ENCODE measurements at places on chromosomes 1 and 21.
A peak's percentile ranks its signal among the peaks of the same experiment; 100 is the strongest.

DNA sequence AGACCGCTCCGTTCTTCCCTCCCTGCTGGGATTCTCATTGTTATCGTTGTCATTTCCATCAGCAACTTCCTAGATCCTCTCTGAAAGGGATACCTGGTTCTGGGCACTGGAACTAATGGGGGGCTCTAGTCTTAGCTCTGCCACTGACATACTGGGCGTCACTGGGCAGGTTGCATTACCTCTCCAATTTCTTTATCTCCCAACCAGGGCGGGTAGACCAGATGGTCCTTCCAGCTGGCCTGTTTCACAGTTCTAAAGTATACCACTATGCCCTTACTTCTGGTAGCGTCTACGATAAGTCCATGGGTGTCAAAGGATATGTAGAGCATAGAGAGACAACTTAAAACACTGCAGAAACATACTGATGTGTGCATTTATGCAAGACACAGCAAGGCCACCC lies 1.4 kb downstream of the GPR37L1 start:
- DNase-seq, result no peak

DNA sequence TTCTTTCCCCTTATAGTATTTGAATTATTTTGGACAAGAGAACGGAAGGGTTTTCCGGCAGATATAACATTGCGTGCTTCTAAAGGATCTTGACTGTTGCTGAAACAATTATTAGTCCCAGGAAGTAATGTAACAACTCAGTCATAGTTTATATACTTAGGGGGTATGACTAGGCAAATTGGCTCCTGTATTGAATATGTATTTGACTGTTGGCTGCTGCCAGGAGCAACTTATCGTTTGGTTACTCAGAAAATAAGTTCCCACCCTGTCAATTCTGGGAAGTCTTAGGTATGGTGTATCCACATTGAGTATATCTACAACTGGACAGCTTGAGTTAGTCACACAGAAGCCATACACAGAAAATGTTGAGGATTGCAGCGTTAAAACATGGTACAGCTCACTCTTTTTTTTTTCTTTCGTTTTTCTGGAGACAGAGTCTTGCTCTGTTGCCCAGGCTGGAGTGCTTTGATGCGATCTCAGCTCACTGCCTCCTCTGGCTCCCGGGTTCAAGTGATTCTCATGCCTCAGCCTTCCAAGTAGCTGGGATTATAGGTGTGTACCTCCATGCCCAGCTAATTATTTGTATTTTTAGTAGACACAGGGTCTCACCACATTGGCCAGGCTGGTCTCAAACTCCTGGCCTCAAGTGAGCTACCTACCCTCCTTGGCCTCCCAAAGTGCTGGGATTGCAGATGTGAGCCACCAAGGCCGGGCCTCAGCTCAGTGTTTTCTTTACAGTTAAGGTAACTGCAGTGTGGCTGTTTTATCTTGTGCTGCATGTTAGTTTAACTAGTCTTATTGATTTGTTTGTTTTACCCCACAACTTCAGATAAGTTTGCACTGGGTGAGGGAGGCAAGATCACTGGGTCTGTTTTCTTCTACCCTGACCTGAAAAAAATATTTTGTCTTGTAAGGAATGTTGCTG lies 10.2 kb downstream of the SMAP2 start:
- DNase-seq, result no peak

GRCh38 chr1:4586611-4587160 lies 67.7 kb upstream of the AJAP1 start:
- DNase-seq, result no peak

- DNase-seq, result no peak
Observed at GRCh38 chr1:198153103-198153502, 3.7 kb upstream of the NEK7 start.

- DNase-seq, result peak; percentile 69
Observed at GRCh38 chr1:153789478-153790034, 14.3 kb downstream of the SLC27A3 start.

GRCh38 chr21:31997191-31997590 lies 124.4 kb downstream of the HUNK start:
- no peak for DNase-seq

GRCh38 chr1:245987219-245987545 lies 519.9 kb downstream of the SMYD3 start:
- no peak for DNase-seq

DNA sequence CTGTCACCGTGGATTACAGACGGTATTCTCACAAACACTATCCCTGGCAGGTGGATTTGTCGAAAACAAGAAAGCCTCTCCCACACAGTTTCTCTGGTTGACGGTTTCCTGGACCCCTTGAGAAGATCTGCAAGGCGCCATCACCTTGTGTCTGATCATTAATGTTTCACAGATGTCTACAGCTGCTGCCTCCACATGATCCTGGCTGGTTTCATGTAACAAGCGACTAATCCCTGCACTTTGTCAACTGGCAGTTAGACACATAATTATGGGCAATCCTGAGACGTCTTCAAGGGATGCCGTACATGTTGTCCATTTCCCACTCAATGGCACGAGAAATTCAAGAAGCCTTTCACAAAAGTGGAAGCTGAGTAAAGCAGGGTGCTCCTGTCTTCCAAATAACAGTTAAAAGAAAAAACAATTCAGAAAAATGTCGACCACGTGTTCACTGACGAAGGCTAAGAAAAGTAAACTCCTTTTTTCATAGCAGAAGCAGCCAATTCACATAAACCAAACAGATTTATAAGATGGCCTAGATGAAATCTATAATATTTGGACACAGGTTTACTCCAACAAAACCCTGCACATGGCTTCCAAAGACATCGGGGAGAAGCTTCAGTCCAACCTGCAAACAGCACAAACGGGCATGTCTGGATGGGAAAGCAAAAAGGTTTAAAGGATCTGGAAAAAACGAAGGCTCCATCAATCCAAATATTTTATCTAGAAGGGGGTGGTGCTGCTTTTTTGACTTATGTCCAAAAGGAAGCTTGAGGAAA lies 52.2 kb downstream of the CAPZB start:
- DNase-seq, result no peak

DNA sequence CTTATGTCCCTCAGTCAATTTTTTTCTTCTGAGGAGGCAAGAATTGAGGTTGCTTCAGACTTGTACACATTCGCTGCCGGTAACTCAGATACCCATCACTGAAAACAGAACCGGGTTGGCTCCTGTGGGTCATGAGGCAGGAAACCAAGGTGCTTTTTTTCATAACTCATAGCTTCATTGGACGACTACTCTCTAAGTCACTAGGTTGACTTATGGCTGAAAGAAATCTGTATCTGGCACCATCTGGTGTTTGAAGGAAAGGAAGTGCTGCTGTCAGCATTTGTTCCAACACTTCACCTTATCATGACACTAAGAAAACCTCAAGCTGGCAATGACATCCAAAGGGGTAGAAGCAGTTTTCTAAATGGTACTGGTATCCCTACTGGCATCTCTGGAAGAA lies 82.3 kb downstream of the TBX19 start:
- peak; percentile 23 for DNase-seq

- no peak for DNase-seq
Observed at GRCh38 chr21:29378832-29379231, 80.1 kb downstream of the BACH1 start.

DNA sequence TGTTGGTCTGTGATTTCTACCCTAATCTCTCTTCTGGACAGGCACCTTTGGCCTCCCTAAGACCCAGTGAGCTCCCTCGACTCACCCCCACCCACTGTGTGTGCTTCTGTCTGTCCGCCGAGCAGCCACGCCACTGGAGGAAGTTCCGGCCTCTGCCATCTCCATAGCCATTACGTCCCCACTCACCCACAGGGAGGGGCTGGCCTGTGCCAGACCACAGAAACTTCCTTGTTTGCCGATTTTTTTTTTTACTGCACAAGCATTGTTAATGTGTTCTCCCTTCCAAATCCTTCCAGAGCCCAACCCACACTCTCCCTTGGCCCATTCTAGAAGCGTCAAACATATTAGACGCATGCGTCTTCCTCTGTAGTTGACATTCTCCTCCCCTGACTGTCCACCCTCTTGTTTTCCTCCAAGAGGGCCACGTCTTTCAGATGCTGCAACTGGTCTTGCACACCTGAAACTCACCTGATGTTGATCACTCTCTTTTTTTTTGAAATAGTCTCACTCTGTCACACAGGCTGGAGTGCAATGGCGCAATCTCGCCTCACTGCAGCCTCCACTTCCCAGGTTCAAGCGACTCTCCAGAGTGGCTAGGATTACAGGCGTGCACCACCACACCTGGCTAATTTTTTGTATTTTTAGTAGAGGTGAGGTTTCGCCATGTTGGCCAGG lies 72.3 kb downstream of the EVA1C start:
- DNase-seq, result no peak

DNA sequence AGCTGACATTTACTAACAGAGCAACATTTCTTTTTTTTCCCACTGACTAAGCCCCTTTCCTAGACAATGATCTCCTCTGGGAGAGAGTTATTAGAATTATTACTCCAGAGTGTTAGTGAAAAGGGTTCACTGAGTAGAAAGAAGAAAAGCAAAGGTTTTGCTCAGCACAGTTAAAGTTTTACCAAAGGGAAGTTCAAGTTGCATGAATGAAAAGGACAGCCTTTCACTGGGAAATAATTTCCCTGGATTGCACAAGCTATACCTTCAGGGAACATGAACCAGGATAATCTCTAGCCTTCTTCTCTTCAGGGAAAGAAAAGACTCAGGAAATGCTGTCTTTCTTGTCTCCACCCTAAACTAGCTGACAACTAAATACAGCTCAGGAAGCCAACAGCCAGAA lies 71.4 kb upstream of the ESRRG start:
- no peak for DNase-seq

DNA sequence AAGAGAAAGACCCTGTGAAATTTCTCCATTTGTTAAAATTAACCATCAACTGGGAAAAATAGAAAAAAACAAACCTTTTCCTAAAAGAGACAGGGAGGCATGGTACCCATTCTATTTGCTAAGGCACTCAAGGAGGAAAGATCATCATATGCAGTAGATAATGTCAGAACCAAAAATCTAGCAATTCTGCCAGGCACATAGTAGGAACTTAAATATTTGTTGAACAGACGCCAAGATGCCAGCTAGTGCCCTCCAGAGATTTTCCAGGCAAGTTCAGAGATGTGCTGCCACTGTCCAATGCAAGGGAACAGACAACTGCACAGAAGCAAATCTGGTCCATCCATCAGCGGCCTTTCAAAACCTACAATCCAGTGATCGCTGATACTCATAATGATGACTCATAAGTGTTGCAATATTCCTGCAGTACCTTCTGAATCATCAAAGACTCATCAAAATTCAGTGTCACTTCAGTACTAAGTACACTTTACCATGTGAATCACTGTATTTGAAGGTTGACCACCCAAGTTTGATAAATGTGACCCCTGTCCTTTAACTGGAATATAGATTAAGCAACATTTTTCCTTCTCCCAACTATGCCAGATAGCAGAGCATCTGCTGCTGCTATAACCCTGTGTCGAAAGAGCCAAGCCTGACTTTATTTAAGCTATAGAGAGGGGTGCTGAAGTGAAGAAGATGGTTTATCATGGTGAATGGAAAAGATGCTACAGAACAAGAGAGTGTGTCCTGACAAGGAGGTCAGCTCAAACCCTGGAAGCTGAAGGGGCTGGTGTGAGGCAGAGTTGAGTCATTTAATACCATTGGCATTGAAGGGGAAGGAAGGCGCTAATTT lies 99.1 kb downstream of the MT1HL1 start:
- no peak for DNase-seq

GRCh38 chr1:180927348-180927747 lies 14.7 kb downstream of the KIAA1614 start:
- no peak for DNase-seq

DNA sequence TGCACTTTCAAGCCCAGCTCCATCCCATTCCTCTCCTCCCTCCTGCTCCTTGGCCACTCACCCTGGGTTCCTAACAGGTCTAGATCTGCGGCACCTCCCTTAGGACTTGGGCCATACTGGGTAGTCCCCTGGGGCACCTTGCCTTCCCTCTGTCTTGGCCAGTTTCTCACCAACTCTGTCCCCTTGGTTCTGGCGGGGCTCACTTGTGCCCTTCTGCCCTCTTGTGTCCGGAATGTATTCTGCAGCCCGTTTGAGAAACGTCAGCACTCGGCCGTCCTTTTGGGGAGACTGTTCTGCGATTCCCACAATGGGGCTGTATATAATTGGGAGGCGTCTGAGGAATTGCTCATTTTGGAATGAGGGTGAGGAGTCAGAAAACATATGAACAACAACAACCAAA lies 162.4 kb downstream of the ZSCAN20 start:
- no peak for DNase-seq

DNA sequence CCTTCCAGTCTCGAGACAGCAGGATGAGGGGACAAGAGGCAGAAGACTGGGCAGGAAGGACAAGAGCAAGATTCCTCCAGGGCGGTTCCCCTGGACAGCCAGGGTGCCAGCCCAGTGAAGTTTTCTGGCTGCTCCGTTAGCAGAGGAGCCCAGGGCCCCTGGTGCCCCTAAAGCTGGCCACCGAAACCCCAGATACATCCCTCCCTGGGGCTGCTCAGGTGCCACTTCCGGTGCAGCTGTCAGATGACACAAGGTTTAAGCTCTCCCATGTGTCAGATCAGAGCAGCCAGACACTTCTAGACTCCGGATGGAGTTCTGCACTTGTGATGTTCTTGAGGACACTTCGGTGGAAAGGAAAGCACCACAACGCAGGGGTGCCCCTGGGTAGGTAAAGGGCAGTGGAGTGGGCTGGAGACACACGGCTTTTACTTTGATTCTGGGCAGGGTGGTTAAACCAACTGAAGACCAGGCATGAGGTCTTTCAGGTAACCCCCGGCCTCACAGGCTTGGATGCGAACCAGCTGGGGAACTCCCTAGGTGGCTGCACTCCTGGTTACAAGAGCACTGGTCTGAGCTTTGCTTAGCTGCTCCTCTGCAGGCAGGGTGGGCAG lies 85.7 kb downstream of the ITPKB start:
- no peak for DNase-seq

DNA sequence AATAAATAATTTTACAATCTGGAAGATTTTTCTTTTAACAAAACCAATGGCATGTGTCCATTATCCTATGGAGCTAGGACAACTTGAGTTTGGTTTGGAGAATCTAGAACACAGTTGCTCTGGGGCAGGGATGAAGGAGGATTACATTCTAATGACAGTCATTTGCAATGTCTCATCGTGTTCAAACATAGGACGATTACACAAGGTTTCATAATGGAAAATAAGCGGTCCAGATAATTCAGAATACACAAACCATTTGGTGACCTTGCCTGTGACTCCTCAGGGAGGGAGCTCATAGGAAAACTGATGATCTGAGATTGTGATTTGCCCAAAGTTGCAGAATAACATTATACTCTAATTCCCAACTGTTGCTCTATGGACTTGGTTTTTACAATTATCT lies 27.6 kb upstream of the RGL1 start:
- DNase-seq, result no peak

- no peak for DNase-seq
Observed at GRCh38 chr1:151526735-151527525, 13.2 kb upstream of the TUFT1 start.

GRCh38 chr1:50123071-50123470 lies 14.4 kb downstream of the ELAVL4 start:
- DNase-seq, result no peak

Data from thymus (tissue), 14 donors.